ENCODE measurements at places on chromosomes 11 and 22.

- no peak for DNase-seq
Observed at GRCh38 chr11:88683024-88683423, 345.5 kb upstream of the CTSC start.

DNA sequence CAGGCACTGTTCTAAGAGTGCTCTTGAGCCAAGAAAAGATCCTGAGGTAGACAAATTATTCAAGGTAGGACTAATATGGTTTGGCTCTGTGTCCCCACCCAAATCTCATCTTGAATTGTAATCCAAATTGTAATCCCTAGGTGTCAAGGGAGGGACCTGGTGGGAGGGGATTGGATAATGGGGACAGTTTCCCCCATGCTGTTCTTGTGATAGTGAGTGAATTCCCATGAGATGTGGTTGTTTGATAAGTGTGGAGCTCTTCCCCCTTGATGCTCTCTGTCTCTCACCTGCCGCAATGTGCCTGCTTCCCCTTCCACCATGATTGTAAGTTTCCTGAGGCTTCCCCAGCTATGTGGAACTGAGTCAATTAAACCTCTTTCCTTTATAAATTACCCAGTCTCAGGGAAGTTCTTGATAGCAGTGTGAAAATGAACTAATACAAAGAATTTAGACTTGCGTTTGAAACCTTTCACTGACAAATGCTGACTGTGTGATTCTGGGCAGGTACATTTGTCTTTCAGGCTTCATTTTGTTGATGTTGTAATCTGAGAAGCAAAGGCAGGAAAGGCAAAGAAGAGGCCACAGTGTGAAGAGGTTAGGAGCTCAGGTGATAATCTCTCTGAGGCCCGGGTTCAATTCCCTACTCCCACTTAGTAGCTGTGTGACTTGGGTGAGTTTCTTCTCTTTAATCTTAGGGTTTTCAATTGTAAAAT, 115.8 kb upstream of the PAX6 start:
- no peak for DNase-seq

GRCh38 chr11:115428306-115428705, 75.9 kb downstream of the CADM1 start:
- DNase-seq: no peak

GRCh38 chr11:115408036-115408921, 95.9 kb downstream of the CADM1 start:
- no peak for DNase-seq

DNA sequence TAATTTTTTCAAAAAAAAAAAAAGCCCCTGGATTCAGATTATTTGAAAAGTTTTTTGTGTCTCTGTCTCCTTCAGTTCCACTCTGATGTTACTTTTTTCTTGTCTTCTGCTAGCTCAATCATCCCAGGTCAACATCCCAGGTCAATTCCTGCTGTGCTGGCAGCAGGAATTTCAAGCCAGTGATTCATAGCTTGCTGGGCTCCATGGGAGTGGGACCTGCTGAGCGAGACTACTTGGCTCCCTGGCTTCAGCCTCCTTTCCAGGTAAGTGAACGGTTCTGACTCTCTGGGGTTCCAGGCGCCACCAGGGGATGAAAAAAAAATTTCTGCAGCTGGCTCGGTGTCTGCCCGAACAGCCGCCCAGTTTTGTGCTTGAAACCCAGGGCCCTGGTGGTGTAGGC, 31.4 kb downstream of the PLAAT5 start:
- no peak for DNase-seq

DNA sequence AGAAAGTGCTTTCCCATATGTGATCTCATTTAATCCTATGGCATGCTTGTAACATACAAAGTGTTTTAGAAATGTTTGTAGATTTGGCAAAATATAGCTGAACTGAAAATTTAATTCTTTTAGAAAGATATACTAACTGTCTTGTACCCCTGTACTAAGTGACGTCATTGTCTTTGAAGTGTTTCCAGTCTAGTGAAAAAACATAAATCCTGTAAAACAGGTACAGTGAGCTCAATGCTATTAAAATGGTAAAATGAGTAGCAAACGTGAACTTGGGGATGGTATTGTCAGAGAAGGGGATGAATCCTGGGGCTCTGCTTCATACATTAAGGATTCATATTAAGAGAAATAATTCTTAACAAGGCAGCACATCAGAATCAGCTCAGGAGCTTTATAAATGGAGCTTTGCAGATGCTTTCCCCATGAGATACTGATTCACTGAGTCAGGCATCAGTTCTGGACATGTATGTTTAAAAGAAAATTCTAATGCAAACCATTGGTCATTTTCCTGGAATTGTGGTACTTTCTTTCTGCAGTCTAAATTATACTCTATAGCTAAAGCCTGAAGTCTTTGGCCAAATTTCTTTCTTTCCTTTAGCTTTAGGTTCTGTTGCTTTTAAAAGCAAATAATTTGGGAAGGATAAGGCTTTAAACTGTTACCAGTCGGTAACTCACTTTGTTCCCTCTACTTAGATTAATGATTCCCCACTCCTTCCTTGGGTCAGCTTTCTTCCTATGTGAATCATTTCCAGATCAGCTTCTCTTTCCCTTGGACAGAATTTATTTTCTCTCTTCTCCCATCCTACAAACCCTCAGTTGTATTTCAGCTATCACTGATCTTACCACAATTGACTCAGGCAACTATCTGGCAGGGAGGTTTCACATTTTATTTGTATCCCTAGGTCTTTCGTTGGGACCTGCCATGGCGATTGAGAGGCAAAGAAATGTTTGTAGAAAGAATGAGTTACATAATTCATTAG, 57.5 kb upstream of the DDI1 start:
- no peak for DNase-seq

DNA sequence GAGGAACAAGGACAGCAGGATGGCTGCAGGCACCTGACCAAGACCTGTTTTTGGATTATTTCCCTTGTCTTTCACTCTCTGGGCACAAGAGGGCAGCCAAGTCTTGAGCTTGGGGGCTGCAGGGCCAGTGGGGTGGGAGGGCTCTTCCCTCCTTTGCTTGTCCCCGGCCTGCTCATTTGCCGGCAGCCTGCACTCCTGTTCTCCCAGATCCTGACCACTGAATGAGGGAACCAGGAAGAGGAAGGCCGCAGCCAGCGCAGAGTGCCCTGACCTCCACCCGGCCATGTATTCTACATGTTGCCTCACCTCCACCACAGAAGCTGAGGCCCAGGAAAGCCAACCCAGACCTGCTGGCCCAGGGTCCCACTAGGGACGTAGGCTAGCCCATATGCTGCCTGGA, 15.5 kb upstream of the NNMT start:
- peak; percentile 94 for DNase-seq

- no peak for DNase-seq
Observed at GRCh38 chr11:59426361-59427067, at the start of gene OR5A2. Gene OR5A2, minus strand, starts transcription at chr11:59426413. Its CDS starts 3,460 bp downstream, at chr11:59422953.

DNA sequence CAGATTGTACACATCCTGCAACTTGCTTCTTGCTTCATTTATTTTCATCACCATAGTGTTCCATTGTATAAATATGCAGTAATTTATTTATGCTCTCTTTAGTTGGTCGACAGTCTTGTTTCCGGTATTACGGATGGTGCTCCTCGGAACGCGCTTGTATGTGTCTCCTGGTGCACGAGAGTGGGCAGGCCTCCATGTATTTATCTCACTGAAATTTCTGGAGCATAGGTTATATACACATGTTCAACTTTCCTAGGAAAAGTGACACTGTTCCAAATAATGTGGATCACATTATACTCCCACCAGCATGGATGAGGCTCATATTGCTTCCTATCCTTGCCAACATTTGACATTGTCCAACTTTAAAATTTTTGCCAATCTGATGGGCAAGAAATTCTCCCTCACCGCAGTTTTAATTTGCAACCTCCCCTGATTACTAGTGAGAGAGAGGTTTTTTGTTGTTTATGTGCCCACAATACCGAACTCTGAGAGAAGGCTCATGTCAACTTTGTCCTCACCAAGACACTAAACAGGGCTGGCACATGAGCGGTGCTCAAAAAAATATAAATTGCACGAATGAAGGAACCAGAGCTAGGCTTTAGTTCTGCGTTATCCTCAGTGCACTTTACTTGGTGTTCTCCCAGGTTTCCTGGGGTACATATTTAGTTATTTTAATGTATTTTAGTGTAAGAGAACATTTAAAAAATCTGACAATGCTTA, 3.8 kb downstream of the CSNK2A3 start:
- no peak for DNase-seq

GRCh38 chr11:44737245-44738085, 10.7 kb downstream of the TSPAN18 start:
- no peak for DNase-seq

DNA sequence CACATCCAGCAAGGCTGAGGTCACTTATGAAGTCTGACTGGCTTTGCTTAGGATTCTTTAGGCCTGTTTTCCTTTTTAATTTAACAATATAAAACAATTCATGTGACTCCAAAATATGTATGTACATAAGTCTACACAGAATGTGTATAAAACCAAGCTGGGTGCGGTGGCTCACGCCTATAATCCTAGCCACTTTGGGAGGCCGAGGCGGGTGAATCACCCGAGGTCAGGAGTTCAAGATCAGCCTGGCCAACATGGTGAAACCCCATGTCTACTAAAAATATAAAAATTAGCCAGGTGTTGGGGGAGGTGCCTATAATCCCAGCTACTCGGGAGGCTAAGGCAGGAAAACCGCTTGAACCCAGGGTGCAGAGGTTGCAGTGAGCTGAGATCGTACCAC, 83.1 kb downstream of the SHANK2 start:
- DNase-seq: no peak

DNA sequence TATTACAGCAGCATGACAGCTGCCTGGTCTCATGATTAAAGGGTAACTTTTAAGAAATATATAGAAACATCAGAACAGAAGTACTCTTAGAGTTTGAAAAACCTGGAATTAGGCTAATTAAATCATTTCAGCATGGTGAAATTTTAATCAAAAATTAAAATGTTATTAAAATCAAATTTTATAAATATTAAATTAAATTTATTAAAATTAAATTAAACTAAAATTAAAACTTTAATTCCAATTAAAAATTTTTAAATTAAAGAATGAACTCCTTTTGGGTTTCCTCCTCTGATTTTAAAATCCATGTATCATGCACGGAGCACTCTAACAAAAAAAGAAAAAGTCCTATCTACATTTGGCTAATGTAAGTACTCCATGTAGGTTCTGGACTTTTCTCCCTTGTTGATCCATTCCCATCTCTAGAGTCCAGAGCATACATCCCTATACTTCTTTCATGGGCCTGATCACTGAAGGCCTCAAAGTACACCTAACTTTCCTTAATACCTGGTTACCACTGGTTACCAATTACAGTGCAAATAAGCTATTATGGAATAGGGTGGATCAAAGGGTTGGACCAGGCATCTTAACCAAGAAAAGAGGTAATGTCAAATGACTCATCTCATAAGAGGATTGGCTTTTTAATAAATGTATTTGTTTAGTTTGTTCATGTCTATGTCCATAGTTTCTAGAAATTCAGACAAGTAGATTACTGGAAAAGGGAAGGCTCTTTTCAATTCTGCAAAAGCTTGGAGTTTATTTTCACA, 48.4 kb upstream of the MUC15 start:
- DNase-seq: no peak

GRCh38 chr11:118634431-118635236, 27.2 kb downstream of the PHLDB1 start:
- peak; percentile 68 for DNase-seq

DNA sequence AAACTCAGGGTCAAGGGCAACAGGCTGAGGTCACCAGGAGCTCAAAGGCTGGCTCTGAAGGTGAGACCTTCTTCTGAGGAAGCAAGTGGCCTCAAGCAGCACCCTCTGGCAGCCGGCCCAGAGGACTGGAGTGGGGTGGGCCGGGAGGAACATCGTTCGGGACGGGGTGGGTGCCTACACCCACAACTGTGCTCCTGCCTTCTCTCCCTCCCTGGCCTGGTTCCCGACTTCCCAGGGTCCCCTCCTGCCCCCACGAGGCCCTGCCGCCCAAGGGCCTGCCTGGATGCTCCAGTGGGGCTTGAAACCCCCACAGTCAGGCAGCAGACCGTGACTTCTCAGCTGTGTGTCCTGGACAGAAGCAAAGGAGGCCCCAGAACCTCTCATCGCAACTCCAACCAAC, 195.7 kb downstream of the IGLL1 start:
- DNase-seq: no peak

DNA sequence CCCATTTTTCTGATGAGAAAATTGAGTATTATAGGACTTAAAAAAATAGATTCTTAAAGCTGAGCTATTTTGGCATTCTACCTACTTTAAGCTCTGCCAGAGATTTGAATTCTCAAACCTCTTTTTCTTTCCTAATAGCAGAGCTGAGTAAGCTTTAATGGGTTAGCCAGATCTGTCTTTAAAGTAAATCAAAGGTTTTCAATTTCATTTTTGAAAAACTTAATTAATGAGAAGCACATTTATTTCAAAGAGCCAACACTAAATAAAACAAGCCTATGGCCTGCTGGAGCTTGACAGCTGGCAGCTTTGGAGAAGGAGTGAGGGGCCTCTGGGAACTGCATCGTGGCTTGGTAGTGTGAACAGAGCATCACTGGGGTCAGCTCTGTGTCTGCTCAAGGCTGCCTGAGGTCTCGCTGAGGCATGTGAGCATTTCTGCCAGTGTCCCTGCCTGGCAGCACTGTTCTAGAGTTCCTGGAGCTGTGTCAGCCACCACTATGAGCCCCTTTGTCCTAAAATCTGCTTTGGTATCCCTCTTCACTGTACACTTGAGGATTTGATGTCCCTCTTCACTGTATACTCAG, 50.4 kb upstream of the PRSS23 start:
- DNase-seq: peak; percentile 37

DNA sequence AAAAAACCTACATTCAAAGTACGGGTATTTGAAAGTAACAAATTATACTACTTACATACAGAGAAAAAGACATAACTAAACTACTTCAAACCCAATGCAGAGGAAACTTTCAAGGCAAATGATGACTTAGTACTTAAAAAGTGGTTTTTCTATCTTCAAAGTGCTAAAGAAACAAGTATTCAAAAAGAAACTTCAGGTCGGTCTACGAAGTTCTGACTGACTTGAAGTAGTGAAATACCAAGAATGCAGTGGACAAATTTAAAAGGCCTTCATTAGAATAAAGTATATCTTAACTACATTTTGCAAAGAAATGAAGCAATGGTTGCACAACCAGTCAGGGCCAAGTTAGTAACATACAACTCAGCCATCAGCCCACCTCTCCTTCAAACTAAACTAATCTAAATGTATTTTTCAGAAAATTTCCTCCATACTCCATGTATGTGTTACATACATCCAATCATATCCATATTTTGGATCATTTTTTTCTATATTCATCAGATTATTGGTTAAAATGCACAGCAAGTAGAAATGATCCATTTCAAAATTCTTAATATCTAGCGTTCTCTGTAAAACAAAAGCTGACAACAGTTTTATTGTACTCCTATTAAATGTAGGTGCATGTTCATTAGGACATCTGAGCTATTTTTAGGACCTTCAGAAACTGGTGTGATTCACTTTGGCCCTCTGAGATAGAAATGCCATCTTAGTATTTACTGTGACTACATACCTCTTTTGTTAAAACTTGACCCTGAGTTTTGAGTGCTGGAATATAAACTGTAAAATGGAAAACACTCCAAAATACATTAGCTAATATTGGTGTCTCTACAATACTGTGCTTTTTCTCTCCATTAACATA, 49.9 kb downstream of the BIRC2 start:
- DNase-seq: no peak

DNA sequence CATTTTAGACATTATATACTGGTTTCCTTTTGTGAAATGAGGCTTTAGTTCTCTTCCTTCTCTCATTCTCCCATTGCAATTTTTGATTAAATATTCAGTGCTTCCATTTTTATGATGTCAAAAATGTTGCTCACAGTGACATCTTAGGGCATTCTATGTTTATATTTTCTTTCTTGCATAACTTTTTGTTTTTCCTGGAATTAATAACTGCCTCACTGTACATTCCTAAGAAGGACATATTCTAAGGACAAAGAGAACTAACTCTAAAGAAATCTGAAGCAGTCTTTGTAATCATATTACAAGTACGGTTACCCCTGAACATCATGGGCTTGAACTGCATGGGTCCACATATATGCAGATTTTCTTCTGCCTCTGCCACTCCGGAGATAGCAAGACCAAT, 25.8 kb upstream of the P2RY6 start:
- DNase-seq: no peak

Data from GM03348 (cell line).